Colonic mucosa (tissue), 4 donors: ENCODE measurements at places on chromosomes 7 and 10.

- no peaks in the 10 kb centered on the region for H3K27me3 ChIP-seq
- no peaks in the 10 kb centered on the region for H3K36me3 ChIP-seq
- H3K4me3 ChIP-seq: no peak overlapping the region
These were observed 38.7 kb upstream of the PCLO start for GRCh38 chr7:83201355-83201754.

DNA sequence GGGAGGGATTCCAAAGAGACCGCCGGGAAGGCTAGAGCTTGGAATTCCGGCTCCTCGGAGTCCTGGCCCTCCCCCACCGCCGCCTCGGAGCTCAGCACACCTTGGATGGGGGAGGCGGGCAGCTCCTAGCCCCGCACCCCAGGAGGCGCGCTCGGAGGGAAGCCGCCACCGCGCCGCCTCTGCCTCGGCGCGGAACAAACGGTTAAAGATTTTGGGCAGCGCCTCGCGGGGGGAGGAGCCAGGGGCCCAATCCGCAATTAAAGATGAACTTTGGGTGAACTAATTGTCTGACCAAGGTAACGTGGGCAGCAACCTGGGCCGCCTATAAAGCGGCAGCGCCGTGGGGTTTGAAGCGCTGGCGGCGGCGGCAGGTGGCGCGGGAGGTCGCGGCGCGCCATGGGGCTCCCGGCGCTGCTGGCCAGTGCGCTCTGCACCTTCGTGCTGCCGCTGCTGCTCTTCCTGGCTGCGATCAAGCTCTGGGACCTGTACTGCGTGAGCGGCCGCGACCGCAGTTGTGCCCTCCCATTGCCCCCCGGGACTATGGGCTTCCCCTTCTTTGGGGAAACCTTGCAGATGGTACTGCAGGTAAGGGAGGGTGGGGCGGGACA, at the start of gene CYP26A1:
Gene CYP26A1 (plus strand): TSS at position 355 of the 608 bp plus-strand sequence. CDS start 42 bp downstream, at position 397.
- no peaks in the 10 kb centered on the region for H3K36me3 ChIP-seq
- peak within 1 kb of the TSS; percentile 16 for H3K4me3 ChIP-seq
- no peak within 1 kb of the TSS for H3K27ac ChIP-seq

DNA sequence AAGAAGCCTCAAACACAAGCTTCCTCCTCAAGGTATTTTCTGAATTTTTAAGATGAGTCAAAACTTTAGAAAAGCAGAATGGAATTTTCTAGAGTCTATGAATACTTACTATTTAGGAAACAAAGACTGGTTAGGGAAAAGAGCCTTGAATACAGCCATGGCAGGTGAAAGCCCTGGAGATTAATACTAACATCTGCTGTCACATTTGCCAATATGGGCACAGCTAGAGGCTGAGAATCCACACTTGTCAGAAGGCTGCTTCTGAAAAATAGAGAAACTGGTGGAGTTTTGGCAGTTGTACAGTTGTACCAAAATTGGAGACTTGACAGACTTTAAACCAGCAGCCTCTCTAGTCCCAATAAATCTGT, 24.3 kb upstream of the CNNM1 start:
- no peak overlapping the region for H3K27ac ChIP-seq
- H3K27me3 ChIP-seq: no peaks in the 10 kb centered on the region
- no peak overlapping the region for H3K4me3 ChIP-seq
- no peak for DNase-seq
- no peaks in the 10 kb centered on the region for H3K4me1 ChIP-seq
- no peaks in the 10 kb centered on the region for H3K36me3 ChIP-seq

GRCh38 chr10:120508393-120508792, 51.4 kb downstream of the PLPP4 start:
- H3K4me3 ChIP-seq: no peak overlapping the region
- DNase-seq: no peak
- no peak overlapping the region for H3K27ac ChIP-seq
- no peaks in the 10 kb centered on the region for H3K36me3 ChIP-seq
- no peaks in the 10 kb centered on the region for H3K4me1 ChIP-seq
- no peaks in the 10 kb centered on the region for H3K27me3 ChIP-seq

DNA sequence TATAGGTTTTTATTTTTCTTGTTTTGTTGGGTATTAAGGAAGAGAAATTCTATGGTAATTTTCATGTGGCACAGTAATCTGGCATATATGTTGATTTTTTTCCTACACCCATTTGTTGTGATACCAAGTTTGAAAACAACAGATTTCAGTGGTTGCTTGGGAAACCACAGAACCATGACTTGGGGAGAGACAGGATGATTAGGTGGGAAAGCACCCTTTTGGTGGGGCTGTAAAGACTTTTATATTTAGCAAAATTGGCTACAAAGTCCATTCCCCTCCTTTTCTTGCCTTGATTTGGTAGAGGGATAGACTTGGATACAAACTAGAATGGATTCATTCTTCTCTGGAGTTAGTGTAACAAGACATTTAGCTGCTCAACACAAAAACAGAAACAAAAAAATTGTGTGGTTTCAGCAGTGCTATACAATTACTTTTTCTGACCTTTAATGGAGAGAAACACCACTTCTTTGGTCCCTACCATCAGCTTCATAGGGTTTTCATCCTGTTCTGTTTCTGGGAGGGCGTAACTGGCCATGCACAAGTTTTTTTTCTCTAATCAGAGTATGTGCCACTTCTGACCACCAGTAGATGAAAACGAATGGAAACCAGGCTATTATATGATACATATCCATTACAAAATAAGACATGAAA, 52.7 kb downstream of the FIGNL1 start:
- DNase-seq: no peak
- H3K4me1 ChIP-seq: no peaks in the 10 kb centered on the region
- no peak overlapping the region for H3K27ac ChIP-seq
- H3K36me3 ChIP-seq: no peaks in the 10 kb centered on the region
- no peak overlapping the region for H3K4me3 ChIP-seq

GRCh38 chr7:11956991-11957390, 125.0 kb upstream of the THSD7A start:
- no peak overlapping the region for H3K4me3 ChIP-seq
- no peaks in the 10 kb centered on the region for H3K36me3 ChIP-seq
- no peaks in the 10 kb centered on the region for H3K4me1 ChIP-seq
- H3K27ac ChIP-seq: no peak overlapping the region
- DNase-seq: no peak

- no peaks in the 10 kb centered on the region for H3K4me1 ChIP-seq
- H3K4me3 ChIP-seq: no peak overlapping the region
- no peak for DNase-seq
- no peak overlapping the region for H3K27ac ChIP-seq
- no peaks in the 10 kb centered on the region for H3K36me3 ChIP-seq
- no peaks in the 10 kb centered on the region for H3K27me3 ChIP-seq
These were observed 965.5 kb downstream of the GRID1 start for GRCh38 chr10:85400981-85401695.
